Karpas-422 (cell line): ENCODE measurements at places on chromosomes 2 and 18. TPM values are rescaled to one million over a fixed set of nuclear protein-coding genes. Genes with fewer than 3 reads are reported as not detected.

GRCh38 chr18:61892683-61893308 is at the start of gene RNF152:
Gene RNF152 (minus strand): TSS chr18:61893007. CDS start chr18:61816463, 76,544 bp downstream.
- DNase-seq = no peak

GRCh38 chr2:232543491-232543890 is 4.0 kb downstream of the CHRNG start:
- no peak for DNase-seq

Gene TPO
- not detected in 2 replicates for total RNA-seq

GRCh38 chr2:59084326-59084725 is 843.2 kb upstream of the FANCL start:
- DNase-seq = no peak

Gene CCDC138
- total RNA-seq = 12.1 and 15.3 TPM in 2 replicates

GRCh38 chr2:148615381-148615841 is 29.1 kb upstream of the EPC2 start:
- DNase-seq = no peak

Gene TMEM200C
- not detected in 2 replicates for total RNA-seq

Gene NCKAP5
- total RNA-seq = not detected in 2 replicates

Gene CRYGD
- total RNA-seq = not detected in 2 replicates

GRCh38 chr2:175575346-175576258 is 394.1 kb upstream of the ATP5MC3 start:
- peak; percentile 75 for DNase-seq

Gene ACTR3
- 223 and 259 TPM in 2 replicates for total RNA-seq

- no peak for DNase-seq
Observed at GRCh38 chr2:143710879-143711278, 581.7 kb downstream of the ARHGAP15 start.

- no peak for DNase-seq
Observed at GRCh38 chr2:23703037-23703582, 223.8 kb downstream of the ATAD2B start.

GRCh38 chr18:59846814-59847490 is 52.8 kb upstream of the PMAIP1 start:
- DNase-seq = no peak

- no peak for DNase-seq
Observed at GRCh38 chr18:41504316-41504715, 450.7 kb upstream of the PIK3C3 start.

- DNase-seq = no peak
Observed at GRCh38 chr2:168312036-168312822, 64.8 kb upstream of the STK39 start.

DNA sequence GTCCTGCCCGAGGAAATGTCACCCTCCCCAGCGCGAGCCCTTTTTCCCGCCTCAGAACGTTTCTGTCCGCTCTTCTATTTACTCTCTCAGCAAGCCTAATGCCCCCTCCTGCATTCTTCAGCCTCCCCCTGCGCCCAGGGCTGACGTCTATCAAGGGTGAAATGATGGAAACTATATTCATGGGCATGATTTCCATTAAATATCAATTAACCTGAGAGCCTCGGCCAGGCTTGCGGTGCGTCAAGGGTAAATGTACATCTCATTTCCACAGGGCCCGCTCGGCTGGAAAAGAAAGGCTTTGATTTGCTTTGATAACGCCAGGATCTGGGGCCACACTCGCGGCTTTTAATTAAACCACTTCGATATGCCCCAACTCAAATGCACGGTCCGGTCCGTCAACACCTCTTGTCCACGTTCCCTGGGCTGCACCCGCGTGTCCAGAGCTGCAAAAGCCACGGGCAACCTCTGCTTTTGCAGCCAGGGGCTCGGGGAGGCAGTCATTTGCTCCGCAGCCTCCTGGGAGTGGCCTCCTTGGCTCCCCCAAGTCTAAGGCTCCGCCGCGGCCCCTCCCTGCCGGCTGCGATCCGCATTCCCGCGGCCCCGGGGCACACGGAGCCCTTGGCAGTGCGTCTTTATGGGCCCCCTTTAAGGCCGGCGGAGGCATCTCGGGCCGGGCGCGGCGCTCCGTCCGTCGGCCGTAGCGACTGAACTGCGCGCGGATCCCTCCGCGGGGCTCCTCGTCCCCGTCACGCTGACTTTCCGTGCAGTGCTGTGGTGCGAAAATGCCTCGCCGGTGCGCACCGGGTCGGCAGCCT is at the start of gene HOXD8:
TSS of gene HOXD8 (plus strand) at position 724 of the 815 bp plus-strand sequence. CDS start 662 bp downstream, outside the sequence.
- no peak for DNase-seq

DNA sequence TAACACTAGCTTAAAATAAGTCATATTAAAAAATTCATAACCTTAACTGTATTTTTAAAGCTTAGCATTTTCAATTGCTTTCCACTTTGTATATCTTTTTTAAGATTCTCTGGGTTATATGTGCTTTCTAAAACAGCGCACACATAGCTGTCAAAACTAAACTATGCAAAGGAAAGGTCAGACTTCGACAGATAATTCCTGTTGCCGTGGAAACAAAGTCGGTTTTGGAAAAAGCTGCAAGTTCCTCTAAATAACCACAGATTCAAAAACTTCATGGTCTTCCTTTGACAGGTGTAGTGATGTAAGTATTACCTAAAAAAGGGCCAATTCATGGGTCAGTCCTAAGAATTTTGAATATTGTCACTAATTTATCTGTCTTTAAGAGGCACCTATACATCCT is 249.6 kb upstream of the TFPI start:
- DNase-seq = no peak

Gene SPC25
- 5.4 and 17.5 TPM in 2 replicates for total RNA-seq

Gene C2orf15
- total RNA-seq = 1.4 and 2.0 TPM in 2 replicates

Gene CLK1
- total RNA-seq = 54.7 and 119 TPM in 2 replicates

DNA sequence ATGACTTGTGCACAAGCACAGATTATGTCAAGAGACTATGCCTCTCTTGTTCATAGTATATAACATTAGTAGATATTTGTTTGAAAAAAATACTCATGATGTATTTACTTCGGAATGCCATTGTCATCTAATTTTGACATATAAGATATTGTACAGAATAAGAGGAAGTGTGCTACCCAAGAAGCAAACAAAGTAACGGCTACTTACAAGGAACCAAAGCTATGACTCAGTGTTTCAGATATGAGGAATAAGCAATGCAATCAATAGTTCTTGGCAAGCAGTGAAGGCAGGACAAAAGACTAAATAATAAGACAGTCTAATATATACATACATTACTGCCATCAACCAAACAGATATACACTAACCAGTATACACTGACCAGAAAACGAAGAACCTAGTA is 256.3 kb downstream of the CCDC178 start:
- no peak for DNase-seq

- no peak for DNase-seq
Observed at GRCh38 chr18:76955524-76956170, 133.3 kb downstream of the ZNF236 start.

Gene CYS1
- total RNA-seq = 0.54 TPM in 1 of 2 replicates, not detected in the other

DNA sequence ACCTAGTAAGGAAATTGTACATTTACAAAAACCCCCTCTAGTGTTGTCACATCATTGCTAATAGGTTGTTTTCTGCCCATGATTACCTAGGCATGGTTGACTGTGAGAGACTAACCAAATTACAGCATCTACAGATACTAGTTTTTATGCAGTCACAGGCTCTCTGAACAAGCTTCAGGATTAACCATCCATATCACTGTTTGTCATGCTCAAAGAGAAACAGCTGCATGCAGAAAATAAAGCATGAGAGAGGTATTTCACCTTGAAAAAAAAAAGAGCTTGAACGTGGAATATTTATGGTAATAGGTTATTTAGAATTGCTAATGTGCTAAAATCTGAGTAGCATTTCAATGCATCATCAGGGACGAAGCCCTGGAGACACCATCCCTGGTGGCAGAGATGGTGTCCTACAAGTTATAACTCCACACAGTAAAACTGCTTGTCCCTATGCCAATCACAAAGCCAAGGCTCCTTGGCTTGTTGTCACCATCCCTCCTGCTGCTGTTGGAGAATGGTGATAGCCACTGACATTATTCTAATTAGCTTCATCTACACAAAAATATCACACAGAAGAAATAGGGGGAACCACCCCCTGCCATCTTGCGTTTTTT is 5.4 kb downstream of the NEB start:
- DNase-seq = no peak

GRCh38 chr2:229372207-229372606 is 101.1 kb upstream of the PID1 start:
- DNase-seq = no peak

DNA sequence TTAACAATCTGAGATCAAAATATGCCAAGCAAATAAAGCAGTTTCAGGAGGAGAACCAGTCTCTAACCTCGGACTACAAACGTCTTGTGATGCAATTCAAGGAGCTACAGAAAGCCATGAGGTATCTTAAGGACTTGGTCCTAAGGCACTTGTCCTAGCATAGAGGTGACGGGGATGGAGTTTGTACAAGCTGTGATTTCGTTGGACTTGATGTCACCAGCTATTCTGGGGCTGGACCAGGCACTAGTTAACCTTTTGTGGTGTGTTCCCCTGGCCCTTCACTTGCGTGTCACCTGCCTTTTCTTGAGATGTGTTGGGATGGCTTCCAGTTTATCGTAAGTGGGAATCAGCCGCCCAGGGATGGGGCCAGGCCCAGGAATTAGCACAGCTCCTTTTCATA is 33.7 kb downstream of the OTOF start:
- DNase-seq = no peak

DNA sequence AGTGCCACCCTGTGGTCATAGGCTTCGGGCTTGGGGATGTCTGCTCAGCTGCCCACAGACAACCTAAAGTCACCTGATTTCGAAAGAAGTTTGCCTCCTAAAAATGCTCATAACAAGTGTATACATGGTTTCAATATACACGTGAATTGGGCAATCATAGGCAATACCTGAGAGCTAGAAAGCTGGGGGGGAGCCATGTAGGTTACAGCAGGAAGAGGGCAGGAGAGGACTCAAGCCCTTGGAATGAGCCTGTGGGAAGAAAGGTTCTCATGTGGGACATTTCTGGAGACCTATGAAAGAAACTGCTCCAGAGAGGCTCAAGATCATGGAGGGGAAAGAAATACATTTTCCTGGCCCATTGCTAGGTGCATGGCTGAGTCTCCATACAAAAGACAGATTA is 109.7 kb downstream of the ACOXL start:
- DNase-seq = peak; percentile 19

DNA sequence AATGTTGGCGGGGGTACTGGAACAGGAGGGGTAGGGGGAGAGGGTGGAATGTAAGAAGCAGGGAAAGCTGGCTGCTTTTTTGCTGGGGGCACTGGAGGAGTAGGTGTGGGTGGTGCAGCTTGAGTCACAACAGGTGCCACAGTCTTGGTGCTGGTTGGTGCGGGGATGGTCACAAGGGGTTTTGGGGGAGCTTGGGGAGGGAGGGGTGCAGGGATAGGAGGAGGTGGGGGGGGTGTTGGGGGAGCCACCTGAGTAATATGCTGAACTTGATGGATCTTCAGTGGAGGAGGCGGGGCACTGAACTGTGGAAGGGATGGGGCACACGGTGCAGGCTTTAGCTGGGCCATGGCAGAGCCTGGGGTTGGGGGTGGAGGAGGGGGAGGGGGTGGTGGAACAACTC is 94.4 kb downstream of the RAPH1 start:
- no peak for DNase-seq

Gene ZSWIM2
- not detected in 2 replicates for total RNA-seq

GRCh38 chr2:96534701-96535181 is 1.8 kb upstream of the ARID5A start:
- no peak for DNase-seq

Gene CRYGC
- not detected in 2 replicates for total RNA-seq

GRCh38 chr2:225820826-225821225 is 421.3 kb downstream of the NYAP2 start:
- DNase-seq = no peak

Gene GCG
- not detected in 2 replicates for total RNA-seq

DNA sequence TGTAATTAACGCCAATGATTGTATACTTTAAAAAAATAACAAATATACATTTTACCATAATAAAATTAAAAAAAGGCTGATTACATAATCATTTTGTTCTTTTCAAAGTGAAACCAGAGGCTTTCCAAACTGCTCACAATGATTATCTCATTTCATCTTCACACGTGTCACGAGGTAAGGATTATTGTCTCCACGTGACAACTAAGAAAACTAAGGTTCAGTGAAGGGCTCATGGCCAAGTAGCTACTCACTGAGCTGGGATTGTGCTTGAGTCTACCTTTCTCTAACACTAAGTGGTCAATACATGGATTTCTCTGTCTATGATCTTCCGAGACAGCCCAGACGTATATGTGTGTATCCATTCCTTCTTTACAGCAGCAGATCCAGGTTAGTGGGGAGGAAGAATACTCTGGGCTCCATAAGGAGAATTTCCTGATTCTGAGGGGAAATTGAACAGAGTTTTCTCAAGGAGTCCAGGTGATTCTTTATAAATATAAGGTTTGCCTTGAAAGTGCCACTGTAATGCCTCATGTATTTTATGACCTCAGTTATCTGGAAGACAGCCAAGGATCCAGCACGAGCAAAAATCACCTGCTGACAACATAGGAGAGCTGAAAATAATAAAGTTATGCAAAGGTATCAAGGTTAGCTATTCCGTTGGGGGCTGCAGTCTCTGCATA is 25.6 kb upstream of the ACSL3 start:
- no peak for DNase-seq

Gene ZNF396
- 1.0 and 1.4 TPM in 2 replicates for total RNA-seq

GRCh38 chr2:16040271-16041010 is 100.1 kb downstream of the MYCN start:
- no peak for DNase-seq

- DNase-seq = no peak
Observed at GRCh38 chr2:120453635-120453998, 107.7 kb downstream of the INHBB start.

Gene GKN2
- not detected in 2 replicates for total RNA-seq

GRCh38 chr2:21787941-21788340 is 664.2 kb downstream of the TDRD15 start:
- no peak for DNase-seq

GRCh38 chr2:195318440-195319111 is 338.4 kb upstream of the SLC39A10 start:
- DNase-seq = peak; percentile 80

Gene ZNF385B
- not detected in 2 replicates for total RNA-seq

GRCh38 chr2:158493458-158493857 is 36.7 kb downstream of the PKP4 start:
- DNase-seq = no peak

DNA sequence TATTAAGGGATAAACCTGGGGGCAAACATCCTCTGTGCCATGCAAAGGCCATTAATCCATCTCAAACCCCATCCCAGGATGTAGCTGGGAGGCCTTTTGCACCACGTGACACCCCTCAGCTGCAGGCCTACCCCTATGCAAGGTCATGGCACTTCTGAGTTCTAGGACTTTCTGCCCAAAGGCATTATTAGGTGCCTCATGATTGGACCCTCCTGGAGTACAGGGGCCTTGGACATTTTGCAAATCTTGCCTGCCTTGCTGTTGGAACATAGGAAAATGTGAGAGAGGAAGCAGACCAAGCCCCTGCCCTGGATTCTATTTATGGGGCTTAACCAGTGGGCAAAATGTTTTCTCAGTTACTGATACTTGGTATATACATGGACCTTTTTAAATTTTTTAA is 44.2 kb upstream of the NFU1 start:
- no peak for DNase-seq
